ENCODE measurements at places on chromosomes 3 and 15.

DNA sequence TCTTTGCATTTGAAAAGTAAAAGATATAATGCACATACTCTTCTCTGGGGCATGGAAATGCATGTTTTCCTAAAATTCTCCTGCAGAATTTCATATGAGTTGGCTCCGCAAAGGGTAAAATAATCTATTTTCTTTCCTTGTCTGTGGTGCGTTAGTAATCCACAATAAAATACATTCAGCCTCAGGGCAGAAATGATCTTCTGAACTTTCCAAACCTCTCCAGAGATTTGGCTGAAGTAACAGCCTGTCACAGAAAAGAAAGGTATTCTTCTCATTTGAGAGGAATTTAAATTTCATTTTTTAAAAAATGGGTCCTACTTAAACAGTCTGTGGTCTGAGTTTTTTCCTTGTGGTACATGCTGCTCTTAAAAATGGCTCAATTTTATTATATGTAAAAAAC lies 182.7 kb upstream of the DCBLD2 start:
- DNase-seq = no peak

- DNase-seq = no peak
Measured at GRCh38 chr15:52789601-52790168, 451 bp downstream of the ONECUT1 start.

DNA sequence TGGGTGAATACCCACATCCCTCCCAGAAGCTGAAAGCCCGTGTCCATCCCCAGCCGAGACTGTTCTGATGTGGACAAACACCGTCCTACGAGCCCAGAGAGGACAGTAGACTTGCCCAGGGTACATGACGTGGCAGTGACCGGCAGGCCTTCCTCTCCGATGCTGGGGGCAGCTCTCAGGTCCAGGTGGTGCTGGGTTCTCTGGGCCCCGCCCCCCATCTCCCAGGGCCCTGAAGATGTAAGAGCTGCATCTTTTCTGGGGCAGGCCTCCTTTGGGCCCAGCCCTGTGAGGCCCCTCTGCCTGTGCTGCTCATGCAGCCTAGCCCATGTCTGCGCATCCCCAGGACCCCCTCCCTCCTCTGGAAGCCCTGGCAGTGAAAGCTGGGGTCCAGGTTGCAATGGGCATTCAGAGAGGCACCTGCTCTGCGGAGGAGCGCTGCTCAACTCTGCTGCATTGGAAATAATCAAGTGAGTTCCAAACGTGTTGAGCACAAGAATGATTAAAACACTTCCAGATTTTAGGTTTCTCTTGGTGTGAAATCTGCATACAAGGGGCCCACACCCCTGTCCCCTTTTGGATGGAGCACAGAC lies 71.9 kb downstream of the FBLN2 start:
- DNase-seq = no peak

DNA sequence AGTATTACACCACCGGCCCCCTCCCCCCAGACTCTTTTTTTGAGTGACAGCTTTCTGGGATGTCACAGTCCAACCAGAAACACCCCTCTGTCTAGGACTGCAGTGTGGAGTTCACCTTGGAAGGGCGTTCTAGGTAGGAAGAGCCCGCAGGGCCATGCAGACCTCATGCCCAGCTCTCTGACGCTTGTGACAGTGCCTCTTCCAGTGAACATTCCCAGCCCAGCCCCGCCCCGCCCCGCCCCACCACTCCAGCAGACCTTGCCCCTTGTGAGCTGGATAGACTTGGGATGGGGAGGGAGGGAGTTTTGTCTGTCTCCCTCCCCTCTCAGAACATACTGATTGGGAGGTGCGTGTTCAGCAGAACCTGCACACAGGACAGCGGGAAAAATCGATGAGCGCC lies 63.6 kb downstream of the AAGAB start:
- no peak for DNase-seq

- no peak for DNase-seq
Measured at GRCh38 chr3:45148921-45149320, 2.7 kb upstream of the CDCP1 start.

Measured in AG04450 (cell line).